ENCODE measurements at places on chromosomes 4 and X.

DNA sequence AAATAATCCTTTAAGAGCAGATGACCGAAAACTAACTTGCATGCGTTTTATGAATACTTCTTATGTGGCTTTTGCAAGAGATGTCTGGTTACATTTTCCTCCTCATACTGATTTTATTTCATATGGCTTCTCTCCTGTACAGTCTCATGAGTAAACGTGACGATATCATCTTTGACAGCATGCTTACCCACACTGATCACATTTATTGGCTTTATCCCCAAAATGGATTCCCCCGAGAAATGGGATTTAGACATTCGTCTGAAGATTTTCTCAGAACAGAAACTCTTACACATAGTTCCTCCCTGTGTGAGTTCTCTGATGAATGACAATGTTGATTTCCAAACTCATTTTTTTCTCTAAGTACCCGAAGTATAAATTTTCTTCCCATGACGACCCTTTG is 939.7 kb upstream of the LCORL start:
- no peak for DNase-seq

GRCh38 chr4:110142461-110142860 is 56.0 kb downstream of the ELOVL6 start:
- DNase-seq: no peak

DNA sequence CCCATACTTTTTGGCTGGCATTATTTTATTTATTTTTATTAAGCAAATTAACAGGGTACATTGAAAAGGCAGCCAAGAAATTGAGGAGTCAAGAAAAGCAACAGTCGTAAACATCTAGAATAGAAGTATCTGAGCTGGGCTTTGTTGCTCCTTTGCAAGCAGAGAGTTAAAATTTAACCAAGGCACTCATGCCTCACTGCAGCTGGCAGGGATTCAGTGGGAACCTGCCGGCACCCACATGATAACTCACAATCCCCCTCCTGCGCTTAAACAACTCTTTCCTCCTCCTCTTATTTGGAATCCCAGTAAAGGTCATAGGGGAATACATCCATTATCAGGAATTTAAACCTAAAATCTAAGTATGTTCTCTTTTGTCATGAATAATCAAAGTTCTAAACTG is 115.5 kb downstream of the SOX3 start:
- DNase-seq: no peak

DNA sequence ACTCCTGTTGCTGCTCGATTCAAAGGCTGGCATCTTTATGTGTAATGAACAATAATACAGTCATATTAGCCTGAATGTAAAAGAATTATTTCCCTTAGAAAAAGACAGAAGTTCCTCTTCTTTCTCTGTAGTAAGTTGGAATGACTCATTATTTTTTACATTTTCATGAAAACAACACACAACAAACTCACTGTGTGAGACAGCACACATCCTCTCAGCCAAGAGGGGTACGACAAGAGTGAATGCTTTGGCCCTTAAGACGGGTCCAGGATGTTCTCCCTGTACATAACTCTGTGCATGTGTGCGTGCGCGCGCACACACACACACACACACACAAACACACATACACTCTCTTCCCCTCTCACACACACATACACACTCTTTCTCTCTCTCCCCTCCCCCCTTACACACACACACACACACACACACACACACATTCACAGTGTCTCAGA is 72.8 kb downstream of the MANBA start:
- DNase-seq: no peak

DNA sequence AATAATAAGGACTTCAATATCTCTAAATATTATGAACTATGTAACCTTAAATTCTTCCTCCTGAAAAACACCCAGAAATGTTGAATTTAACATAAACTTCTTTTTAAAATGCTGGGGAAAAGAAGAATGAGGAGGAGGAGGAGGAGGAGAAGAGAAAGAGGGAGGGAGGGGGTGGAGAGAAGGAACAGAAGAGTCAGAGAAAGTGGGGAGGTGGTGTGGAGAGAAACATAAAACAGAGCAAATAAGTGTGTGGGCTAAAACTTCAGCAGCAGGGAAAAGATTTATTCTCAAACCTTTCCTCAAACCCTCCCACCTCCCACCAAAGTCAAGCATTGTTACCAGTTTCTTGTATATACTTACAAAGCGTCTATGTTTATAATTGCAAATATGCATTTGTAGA is 34.7 kb upstream of the SEC24B start:
- DNase-seq: no peak
